ENCODE measurements at places on chromosomes 16 and 17.
A peak's percentile ranks its signal among the peaks of the same experiment; 100 is the strongest.

- DNase-seq, result no peak
These were observed 741 bp upstream of the GRB2 start for GRCh38 chr17:75406222-75406615.

GRCh38 chr16:11399261-11399831, 54.1 kb downstream of the RMI2 start:
- no peak for DNase-seq

GRCh38 chr16:47888142-47888541, 267.7 kb downstream of the ABCC12 start:
- DNase-seq, result peak; percentile 48

- no peak for DNase-seq
These were observed 24.0 kb upstream of the SALL1 start for GRCh38 chr16:51175081-51175480.

GRCh38 chr16:12766853-12767252, 36.8 kb downstream of the CPPED1 start:
- no peak for DNase-seq

- no peak for DNase-seq
These were observed 19.3 kb downstream of the CD2BP2 start for GRCh38 chr16:30335598-30336474.

- peak; percentile 71 for DNase-seq
These were observed 973 bp downstream of the SLC7A6 start for GRCh38 chr16:68265078-68265920.

GRCh38 chr16:85544016-85544415, 69.1 kb upstream of the GSE1 start:
- no peak for DNase-seq

DNA sequence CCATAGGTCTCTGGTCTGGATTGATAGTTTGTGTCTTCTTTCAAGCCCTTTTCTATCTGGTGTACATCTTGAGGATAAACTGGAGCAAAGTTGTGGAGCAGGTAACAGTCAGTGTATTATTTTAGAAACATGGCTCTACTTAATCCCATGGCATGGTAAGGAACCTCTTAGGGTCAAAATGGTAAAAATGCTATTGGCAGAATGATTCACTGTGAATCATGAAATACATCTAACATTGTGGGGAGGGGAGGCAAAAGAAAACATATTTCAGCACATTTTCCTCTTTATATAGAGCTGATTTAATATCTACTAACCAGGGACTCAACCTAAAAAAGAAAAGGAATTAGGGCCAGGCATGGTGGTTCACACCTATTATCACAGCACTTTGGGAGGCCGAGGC, 17.9 kb upstream of the ALDH3A2 start:
- DNase-seq, result no peak

DNA sequence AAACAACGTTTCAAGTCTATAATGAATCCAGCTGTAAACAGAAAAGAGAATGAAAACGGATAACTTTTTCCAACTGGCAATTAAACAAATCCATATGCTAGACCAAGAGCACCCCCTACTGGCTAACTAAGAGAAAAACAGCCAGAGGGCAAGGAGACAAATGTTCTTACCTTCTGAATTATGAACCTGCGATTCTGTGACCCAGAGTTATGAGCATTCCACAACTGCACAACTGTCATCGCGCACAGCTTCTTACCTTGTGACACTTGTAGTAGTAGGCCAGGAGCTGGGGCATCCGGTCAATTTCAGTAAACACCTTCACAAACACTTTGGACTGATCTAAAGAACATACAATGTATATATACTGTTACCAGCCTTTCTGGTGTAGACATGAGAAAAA, 18.6 kb downstream of the COG7 start:
- peak; percentile 52 for DNase-seq

DNA sequence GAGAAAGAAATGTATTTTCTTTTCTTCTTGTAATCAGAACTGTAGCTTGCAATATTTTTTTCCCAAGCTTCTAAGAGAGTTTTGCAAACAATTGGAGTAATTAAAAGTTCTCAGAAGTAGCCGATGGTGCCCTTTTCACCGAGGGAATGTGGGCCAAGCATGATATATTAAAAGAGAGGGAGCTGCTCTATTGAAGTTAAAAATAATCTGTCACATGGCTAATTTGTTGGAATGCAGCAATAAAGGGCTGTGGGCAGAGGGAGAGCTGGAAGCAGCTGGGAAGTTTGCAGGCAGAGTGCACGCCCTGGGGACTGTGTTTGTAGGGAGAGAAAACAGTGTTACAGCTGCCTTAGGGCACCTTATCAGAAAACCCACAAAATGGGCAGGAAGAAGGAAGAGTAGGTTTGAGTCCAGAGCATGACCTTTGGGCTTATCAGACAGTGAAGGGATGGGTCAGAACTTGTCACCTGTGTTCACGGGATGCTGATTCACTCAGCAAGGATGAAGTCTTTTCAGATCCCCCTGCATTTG, 18.5 kb upstream of the TERF2 start:
- DNase-seq, result no peak

Data from HTR-8/SVneo (cell line).